ENCODE measurements at places on chromosomes 1 and 21.

DNA sequence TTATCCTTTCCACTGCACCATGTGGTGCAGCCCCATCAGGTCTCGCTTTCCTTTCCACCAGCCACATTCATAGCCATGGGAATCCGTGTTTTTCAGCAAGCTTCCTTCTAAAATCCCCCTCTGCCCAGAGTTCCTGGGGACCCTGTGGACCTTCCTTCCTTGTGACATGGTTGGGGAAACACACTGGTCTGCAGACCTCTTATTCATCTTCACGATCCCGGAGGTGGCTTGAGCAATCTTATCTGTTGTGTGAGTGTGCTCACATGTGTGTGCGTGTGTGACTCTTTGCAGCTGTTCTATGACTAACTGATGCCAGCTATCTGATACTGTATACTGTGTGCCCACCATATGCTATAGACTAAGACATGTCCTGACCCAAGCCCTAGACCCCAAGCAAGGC lies 15.6 kb upstream of the IL10 start:
- DNase-seq: no peak

DNA sequence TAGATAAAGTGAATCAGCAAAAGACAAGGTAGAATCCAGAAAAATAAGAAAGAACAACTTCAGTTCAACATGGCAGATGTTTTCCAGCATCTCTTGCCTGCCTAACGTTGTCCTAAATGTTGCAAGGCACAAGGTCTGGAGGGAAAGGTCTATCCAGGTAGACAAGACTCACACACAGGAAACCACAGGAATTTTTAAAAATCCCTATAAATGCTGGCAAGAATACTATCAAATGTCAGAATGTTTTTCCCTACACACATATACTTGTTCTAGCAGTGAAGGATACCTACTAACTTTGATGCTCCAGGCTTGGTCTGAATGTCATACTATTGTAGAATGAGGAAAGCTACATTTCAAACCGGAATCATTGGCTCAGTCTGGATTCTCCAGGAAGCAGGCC lies 10.6 kb downstream of the GJA5 start:
- DNase-seq: no peak

- DNase-seq: no peak
Observed at GRCh38 chr1:79819140-79819539, 812.6 kb upstream of the ADGRL4 start.

DNA sequence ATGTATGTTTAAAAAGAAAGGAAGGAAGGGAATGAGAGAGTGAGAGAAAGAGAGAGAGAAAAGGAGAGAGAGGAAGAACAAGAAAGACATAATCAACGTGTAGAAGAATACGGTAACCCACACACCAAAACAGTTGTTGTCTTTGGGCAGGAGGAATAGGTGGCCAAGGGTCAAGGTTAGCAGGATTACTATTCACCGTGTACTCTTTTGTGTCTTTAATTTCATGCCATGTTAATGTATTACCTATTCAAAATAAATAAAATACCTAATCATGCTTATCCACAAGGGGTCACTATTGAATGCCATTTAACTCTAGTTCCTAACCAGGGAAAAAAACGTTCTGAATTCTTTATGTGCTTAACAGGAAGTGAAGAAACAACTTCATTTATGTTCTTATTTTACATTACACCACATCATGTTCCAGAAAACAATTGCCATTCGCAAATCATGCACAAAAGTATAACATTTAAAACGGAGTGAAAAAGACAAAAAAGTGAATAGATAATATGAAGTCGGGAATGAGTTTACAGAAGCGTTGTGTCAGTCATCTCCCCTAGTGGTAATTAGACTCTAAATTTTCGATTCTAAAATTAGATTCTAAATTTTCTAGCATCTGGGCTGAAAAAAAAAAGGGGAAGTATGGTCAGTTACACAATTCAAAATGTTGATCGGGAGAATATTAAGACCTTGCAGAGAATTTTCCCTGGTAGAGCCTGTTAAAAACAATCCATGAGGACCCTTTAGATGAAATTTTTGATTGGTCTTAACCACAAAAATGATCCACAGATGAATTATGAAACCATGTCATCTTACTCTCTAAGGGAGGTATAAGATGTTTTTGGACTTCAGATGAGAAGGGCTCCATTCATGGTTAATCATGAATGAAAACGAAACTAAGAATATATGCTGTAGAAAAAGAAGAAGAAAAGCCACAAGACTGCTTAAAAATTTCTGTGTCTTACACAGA lies 700 bp upstream of the KMO start:
- DNase-seq: peak; percentile 36

- DNase-seq: no peak
Observed at GRCh38 chr1:100782473-100783039, 63.0 kb downstream of the VCAM1 start.

DNA sequence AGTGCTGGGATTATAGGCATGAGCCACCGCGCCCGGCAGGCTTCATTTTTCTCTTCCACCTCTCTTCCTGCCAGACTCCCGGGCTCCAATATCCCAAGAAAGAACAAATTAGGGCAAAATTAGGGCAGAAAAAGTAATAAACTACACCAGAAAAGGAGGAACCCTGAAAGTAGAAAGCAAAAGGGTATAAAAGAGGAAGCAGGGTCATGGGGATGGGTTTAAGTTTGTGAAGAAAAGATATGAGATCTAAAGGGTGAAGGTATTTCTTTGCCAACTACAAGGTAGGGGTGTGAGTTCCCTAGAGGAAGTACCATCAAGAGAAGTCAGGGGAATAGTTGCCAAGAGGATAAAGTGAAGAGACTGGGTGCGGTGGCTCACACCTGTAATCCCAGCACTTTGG lies 9.9 kb downstream of the PTPN22 start:
- DNase-seq: no peak

GRCh38 chr1:205188098-205188497 lies 23.4 kb downstream of the DSTYK start:
- no peak for DNase-seq
